CD8-positive, alpha-beta T cell (primary cell): ENCODE measurements at places on chromosomes 6 and 20.

- no peak for DNase-seq
These were observed 14.1 kb upstream of the CPNE5 start for GRCh38 chr6:36853325-36853724.

DNA sequence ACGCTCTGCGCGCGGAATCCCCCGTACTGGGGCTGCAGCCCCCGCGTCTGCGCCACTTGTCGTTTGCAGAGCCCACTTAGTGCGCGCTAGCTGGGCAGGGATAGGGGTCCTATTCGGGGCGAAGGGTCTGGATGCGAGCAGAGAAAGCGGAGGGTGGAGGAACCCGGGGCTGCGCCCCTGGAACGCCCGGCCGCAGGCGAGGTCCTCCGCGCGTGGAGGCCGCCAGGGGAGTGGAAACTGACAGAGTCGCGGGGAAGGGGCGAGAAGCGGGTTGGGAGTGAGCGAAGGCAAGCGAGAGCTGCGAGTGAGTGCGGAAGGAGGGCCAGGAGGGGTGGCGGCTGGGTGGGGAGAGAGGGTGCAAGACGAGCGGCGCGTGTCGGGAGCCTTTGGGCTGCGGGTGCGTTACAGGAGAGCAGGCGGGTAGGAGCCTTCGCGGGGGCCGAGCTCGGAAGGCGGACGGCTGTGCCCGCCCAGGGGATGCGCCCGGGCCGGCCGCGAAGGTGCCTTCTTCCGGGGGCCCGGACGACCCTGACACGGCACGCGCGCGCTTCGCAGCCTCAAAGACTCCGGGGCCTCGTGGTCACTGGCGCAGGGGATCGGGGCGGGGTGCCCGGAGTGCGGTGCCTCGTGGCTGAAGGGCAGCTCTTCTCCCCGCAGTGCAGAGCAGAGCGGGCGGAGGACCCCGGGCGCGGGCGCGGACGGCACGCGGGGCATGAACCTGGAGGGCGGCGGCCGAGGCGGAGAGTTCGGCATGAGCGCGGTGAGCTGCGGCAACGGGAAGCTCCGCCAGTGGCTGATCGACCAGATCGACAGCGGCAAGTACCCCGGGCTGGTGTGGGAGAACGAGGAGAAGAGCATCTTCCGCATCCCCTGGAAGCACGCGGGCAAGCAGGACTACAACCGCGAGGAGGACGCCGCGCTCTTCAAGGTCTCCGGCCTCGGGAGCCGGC lies 1.2 kb downstream of the IRF4 start:
- DNase-seq, result no peak

GRCh38 chr6:97053643-97054411 lies 129.3 kb downstream of the KLHL32 start:
- no peak for DNase-seq

DNA sequence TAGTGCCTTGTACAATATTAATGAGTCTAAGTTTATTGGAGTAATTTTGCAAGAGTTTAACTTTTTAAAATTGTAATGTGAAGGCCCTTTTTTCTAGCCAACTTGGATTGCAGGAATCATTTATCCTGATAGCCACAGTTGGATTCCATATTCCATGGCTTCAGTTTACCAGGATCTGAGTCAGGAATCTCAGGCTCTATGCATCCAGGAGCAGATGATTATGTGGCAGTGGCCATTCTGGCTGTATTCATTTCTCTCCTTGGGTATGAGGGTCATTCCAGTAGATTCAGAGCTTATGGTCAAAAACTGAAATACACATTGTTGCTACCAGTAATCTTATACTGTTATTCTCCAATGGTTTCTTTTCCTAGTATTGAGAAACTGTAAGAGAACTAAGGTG lies 2.9 kb downstream of the AIG1 start:
- DNase-seq, result no peak

- DNase-seq, result no peak
These were observed 4.0 kb downstream of the MAS1L start for GRCh38 chr6:29483735-29484134.

- no peak for DNase-seq
These were observed 59.0 kb downstream of the PRDM1 start for GRCh38 chr6:106145144-106145543.

DNA sequence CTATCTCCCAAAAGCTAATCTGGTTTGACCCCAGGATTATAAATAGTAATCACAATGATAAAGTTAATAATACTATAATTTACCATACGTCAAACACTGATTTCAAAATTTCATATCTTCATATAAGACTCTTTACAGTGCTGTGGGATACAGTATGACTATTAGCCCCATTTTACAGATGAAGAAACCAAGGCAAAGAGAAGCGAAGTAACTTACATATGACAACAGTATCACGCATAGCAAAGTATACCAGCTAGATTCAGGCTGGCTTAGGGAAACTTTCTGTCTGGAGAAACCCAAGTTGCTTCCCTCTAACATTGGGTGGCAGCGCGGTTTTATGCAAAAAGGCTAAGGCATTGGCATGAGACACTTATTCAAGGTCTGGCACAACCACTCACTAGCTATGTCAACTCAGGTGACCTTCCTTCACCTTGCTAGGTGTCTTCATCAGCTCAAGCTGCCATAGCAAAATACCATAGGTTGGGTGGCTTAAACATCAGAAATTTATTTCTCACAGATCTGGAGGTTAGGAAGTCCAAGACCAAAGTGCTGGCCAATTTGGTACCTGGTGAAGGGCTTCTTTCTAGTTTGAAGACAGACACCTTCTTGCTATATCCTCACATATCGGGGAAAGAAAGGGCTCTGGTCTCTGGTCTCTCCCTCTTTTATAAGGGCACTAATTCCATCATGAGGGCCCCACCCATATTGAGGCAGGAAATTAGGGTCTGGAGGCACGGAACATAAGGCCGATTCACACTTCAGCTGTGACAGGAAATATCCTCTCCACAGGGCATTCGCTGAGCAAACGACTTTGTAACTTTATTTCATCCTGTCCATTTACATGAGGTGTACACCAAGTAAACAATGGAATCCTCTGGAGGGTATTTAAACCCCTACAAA lies 22.4 kb upstream of the UTRN start:
- DNase-seq, result peak; percentile 25

DNA sequence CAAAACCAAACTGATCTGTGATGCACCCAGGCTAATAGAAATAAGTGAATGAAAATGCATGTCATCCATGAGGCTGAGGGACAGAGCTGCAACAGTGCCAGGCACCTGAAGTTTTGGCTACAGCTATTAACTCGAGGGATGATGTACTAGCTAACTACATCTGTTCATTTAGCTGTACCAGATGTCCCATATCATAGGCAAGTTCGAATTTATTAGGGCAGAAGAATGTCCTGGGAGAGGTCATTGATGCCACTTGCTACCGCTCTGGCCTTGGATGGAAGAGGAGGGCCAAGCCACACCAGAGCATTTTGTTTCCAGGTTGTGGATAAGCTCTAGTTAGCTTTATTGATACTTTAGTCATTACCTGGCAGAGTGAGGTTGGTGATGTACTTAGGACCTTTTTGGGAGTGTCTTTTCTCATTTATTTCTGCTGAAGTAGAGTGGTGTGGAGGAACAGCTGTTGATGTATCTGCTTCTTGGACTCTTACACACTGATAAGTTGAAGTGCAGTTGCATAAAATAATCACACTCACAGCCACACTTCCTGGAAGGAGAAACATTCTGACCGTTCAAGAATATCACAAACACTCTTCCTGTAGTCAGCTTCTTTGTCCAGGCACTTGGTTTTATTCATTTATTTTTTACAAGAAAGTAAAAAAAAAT lies 8.2 kb downstream of the ZFAND3 start:
- DNase-seq, result no peak
